NCI-H2171 (cell line): ENCODE measurements at places on chromosomes 6 and 20.
A peak's percentile ranks its signal among the peaks of the same experiment; 100 is the strongest.

- DNase-seq: peak; percentile 66
These were observed 19.0 kb upstream of the MLN start for GRCh38 chr6:33822575-33823395.

- DNase-seq: no peak
These were observed 432.7 kb upstream of the ARID1B start for GRCh38 chr6:156344491-156344890.

DNA sequence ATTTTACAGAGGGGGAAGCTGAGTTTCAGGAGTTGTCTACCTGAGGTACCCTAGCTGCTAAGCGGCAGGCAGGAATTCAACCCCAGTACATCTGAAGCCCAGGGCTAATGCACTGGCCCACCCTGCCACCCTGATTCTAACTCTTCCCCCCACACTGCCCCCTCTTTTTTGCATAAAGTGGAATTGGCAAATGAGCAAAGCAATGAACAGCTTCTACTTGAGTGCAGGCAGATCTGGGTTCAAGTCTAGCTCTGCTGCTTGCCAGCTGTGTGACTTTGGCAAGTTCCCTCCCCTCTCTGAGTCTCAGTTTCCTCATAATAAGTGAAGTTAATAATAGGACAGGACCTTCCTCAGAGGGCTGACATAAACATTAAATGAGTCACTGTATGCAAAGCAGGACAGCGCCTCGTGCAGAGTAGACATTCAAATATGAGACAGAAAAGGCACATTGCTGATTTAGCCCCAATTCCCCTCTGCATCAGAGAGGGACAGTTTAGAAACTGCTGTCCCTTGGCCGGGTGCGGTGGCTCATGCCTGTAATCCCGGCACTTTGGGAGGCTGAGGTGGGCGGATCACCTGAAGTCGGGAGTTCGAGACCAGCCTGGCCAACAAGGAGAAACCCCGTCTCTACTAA is 4.7 kb downstream of the ADA start:
- DNase-seq: no peak

GRCh38 chr6:134706806-134707205 is 243.1 kb downstream of the ALDH8A1 start:
- DNase-seq: no peak

DNA sequence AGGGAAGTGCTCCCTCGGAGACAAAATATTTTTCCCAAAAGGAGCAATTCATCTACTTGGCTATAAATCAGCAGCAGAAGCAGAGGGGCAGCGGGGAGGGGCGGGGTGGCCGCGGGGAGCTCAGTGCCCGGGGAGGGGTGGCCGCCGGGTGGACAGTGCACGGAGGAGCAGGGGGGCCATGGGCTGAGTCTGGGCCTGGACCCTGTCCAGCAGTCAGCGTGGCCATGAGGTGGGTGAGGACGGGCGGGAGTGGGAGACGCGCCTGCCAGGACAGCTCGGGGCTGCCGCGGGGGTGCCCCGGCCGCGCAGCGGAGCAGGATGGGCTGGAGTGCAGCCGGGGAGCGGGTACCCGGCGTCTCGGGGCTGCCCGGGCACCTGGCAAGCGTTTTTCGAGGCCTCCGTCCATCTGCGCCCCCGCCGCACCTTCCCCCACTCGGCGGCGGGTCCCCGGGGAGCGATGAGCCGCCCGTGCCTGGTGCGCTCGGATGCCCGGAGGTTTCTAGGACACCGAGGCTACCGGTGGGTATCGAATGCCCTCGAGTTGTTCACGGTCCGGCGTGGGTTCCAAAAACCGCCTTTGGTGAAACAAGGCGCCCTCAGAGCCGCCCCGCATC is 229.5 kb downstream of the THBS2 start:
- DNase-seq: no peak

DNA sequence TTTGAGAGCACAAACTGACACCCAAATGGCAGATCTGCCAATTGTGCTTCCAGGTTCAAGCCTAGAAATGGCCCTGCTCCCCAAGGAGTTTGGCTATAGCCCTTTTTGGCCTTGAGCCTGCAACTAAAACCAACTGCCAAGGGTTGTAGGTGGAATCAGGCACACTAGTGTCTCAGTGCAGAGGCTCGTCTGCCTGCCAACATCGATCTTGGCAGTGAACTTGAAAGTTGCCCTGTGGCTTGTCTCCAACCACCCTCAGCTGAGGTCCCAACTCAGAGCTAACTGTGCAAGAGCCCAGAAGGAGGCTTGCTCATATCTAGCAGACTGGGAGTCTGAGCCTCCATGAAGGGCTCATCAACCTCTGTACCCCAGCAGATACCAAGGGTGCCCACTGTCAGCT is 92.7 kb upstream of the GLP1R start:
- no peak for DNase-seq

DNA sequence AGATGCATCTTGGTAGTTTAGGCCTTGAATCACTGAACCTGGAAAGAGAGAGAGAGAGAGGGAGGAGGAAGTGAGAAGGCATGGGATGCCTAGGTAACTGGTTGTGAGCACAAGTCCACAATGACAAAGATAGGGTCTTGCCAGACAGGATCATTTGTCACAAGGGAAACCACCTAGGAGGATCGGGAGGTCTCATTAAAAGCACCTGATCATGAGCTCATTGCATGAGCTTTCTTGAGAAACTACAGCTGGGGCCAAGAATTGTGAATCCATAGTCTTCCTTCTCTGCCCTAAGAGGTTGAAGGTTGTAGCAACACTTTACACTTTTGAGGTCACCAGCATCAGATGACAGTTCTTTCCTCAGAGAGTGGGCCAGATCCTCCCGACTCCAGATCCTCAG is 195.7 kb downstream of the CD83 start:
- no peak for DNase-seq

GRCh38 chr6:20708367-20709124 is 174.3 kb downstream of the CDKAL1 start:
- DNase-seq: no peak

- DNase-seq: no peak
These were observed 32.9 kb upstream of the BACH2 start for GRCh38 chr6:90329386-90330077.

GRCh38 chr20:1371202-1371782 is 21.6 kb downstream of the FKBP1A start:
- no peak for DNase-seq

- DNase-seq: no peak
These were observed 437.5 kb downstream of the HTR1B start for GRCh38 chr6:77025736-77026223.

DNA sequence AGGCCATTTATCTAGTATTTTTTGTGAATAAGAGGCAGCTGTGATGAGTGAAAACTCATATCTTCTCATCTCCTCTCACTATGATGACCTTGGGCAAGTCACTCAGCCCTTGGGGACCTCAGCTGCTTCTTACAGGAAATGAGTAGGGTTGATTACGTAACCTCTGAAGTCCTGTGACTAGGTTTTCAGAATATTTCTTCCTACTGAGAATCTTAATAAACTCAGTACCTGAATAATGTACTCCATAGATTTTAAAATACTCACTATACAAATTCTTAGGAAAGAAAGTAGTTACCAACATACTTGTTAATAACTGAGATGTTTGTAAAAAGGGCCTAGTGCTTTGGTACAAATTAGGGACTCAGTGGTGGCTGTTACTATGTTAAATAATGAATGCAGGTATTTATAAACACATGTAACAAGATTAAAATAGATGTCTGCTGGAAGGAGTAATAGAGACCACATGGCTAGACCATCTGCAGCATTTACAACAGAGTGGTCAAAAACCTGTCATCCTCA is 60.9 kb downstream of the RPRD1B start:
- no peak for DNase-seq

GRCh38 chr20:21246161-21246560 is 57.0 kb upstream of the XRN2 start:
- DNase-seq: no peak

GRCh38 chr6:151096255-151096612 is 143.5 kb upstream of the AKAP12 start:
- no peak for DNase-seq

GRCh38 chr6:125714441-125715090 is 34.9 kb upstream of the HEY2 start:
- no peak for DNase-seq

- DNase-seq: no peak
These were observed 28.7 kb upstream of the BEND3 start for GRCh38 chr6:107144014-107144413.

DNA sequence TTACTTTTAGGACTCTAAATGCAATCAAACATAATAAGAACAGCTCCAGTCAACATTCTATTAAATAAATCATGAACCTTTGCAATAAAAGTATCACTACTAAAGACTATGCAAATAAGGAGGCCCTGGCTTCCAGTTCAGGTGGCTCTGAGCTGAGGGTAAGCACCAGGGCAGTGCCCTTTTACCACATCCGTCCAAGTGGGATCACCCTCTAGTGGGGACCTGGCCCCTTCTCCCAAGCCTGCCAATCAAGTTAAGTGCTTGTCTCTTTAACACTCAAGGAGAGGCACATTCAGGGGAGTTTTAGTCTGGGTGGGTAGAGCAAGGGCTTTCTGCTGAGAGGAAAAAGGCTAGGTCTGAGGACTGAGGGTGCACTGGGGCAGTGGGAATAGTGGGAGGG is 161.4 kb downstream of the TMEM200A start:
- no peak for DNase-seq

DNA sequence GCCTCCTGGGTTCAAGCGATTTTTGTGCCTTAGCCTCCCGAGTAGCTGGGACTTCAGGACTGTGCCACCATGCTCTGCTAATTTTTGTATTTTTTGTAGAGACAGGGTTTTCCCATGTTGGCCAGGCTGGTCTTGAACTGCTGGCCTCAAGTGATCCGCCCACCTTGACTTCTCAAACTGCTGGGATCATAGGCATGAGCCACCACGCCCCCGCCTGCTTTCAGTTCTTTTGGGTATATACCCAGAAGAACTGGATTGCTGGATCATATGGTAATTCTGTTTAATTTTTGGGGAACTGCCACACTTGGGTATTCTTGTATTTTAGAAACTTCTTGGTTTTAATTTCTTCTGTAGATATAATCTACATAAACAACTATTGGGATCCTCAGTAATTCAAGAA is 17.0 kb downstream of the CDS2 start:
- no peak for DNase-seq

GRCh38 chr20:62929051-62929538 is 2.8 kb upstream of the DIDO1 start:
- no peak for DNase-seq

DNA sequence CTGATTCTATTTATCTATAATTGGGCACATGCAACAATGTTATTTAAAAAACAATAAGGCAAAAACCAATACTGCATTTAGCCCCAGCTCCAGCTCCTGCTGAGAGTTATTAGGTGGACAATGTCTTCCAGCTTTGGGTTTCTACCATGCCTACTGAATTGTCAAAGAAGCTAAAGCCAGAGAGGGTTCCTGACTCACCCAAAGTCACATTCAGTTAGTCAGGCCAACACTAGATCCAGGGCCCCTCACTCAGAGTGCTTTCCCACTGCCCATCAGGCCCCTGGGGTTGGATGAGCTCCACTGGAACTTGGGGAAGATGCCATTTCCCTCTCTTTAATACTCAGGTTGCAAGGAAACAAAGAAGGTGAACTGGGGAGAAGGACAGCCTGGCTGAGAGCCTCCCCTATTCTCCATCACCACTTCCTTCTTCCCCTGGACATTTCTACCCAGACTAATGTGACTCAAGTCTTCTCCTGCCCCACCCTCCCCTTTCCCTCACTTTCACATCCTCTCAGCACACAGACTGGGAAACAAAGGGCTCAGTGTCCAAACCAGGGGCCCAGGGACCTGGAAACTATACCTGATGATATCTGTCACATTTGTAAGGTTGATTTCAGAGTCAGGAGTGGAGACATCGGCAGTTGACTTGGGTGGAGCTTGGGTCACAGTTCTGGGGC is 6.0 kb downstream of the TREM1 start:
- DNase-seq: no peak

DNA sequence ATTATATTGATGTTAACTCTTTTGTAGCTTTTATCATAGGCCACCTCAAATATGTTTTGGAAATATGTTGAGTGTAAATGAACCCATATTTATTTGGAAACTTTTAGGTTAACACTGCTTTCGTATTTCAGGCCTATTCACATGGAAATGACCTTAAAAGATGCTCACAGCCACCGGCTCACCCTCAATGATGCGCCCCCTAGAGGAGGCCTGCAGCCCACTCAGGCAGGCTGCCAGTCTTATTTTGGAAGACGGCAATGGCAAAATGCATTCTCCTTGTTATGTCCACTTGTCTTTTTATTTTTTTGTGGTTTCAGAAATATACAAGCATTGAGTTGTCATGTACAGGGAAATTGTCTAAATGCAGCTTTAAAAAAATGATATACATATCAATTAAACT is 869.7 kb downstream of the PHF3 start:
- no peak for DNase-seq

DNA sequence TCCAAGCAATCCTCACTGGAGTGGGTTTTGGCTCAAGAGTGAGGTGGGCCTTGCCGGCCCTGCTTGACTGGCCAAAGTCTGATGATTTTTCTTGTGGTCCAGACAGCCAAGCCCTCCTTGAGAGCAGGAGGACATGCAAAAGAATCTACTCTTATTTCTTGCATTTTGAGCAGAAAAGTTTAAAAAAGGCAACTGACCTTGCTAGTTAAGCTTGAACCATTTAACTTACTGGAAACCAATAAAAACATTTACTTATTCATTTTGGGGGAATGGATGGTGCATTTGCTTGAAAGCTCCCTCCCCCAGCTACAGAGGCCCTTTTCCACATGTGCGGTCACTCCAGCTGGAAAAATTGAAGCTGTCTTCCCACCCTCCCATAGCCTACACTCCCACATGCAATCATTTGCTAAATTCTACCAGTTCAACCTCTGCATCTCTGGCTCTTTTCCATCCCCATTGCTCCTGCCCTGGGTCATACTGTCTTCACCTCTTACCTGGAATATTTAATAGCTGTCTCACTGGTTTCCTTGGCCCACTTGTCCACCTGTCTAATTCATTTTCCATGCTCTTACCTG is 527.9 kb downstream of the DHX35 start:
- no peak for DNase-seq

- DNase-seq: no peak
These were observed 57.1 kb upstream of the C20orf144 start for GRCh38 chr20:33604991-33605370.

DNA sequence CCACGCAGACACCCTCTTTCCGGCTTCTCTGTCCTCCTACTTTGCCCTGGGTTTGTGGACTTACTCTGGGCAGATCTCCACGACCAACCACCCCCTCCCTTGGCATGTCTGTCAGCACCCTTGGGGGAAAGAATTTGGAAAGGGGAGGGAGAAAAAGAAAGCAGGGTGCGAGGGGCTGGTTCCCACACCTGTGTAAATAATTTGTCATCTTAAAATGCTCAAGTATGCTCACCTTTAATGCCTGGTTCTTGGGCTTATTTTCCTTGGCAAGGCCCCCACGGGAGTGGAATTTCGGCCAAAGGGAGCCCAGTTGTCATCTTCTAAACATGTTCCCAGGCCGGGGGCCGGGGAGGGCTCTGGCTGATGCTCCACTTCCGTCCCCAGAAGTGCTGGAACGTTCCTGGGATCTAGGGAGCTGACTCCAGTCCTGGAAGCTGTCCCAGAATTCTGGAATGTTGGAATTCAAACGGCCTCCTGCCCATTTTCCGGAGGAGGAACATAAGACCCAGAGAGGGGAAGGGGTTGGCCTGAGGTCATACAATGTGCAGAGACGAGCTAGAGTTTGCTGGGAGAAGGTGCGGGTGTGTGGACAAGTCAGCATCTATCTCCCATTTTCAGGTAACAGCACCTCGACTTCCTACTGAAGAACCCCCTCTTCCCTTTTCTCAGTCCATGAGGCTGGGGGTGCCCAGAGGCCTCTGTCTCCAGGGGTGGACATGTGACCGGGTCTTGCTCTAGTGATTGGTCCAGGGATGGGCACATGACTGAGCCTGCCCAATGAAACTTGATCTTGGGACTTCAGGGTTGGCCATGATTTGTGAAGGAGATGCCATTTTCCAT is 122.3 kb downstream of the CEBPB start:
- no peak for DNase-seq
